ENCODE measurements at places on chromosomes 7 and 10.

DNA sequence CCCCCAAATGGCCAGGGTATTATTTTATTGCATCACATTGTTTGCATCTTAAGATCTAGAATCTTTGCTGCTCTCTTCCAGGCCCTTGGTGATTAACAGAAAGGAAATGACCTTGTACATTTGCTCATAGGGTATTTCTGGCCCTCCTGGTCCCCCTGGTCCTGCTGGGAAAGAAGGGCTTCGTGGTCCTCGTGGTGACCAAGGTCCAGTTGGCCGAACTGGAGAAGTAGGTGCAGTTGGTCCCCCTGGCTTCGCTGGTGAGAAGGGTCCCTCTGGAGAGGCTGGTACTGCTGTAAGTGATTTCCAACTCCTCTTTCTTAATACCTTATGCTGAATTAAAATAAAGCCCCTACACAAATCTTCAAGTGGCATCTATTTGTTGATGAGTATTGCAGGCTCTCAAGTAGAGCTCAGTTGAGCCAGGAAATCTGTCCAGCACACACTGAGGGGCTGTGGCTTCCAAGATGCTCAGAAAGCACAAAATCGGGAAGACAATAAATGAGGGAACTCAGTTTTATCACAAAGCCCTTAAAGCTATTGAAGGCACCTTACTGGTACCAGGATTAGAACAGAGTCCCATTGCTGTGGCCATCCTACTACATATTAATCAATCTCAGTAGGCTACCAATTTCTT is 28.2 kb downstream of the COL1A2 start:
- H3K36me3 ChIP-seq, result no peaks in the 10 kb centered on the region
- no peak for DNase-seq
- H3K27me3 ChIP-seq, result no peaks in the 10 kb centered on the region

GRCh38 chr7:131557652-131558385 is 1.4 kb upstream of the PODXL start:
- H3K4me3 ChIP-seq, result no peak overlapping the region
- peaks cover 28% of the 10 kb centered on the region for H3K4me1 ChIP-seq
- no peaks in the 10 kb centered on the region for H3K36me3 ChIP-seq
- peaks cover 79% of the 10 kb centered on the region for H3K27me3 ChIP-seq
- DNase-seq, result no peak

DNA sequence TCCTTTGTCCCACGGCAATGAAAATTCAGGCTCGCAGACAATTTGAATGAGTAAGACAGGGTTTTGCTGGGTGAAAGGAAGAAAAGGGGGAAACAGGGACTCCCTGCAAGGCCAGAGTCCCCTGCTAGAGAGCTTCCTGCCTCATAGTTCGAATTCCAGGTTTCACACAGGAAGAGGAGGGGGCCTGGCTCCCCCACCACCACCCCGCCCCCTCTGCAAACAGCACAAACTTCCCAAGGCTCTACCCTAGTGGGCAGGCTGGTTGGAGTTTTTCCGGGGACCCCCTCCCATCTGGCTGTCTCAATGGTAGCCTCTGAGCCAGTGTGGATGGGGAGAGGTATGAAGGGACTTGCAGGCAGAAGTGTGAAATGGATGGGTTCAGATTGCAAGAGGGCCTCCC is 57.4 kb upstream of the NEBL start:
- no peaks in the 10 kb centered on the region for H3K36me3 ChIP-seq
- no peaks in the 10 kb centered on the region for H3K27me3 ChIP-seq
- H3K27ac ChIP-seq, result no peak overlapping the region
- H3K4me3 ChIP-seq, result no peak overlapping the region

DNA sequence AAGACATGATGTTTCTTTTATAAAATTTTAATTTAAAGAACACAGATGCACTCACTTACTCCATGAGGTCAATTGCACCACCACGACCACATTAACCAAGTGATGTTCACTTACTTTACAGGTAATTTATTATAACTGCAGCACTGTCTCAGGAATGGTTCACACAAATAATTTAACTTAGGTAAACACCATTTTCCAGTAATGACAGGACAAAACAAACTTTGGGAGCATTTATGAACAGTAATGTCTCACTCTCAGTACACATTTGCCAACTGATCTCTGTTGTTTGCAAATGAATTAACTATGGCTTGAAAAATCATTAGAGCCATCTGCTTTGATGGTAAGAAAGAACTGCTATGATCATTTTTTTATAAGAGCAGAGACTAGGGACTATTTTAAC is 150.4 kb downstream of the ETV1 start:
- no peak overlapping the region for H3K27ac ChIP-seq
- peaks cover 1% of the 10 kb centered on the region for H3K27me3 ChIP-seq
- no peaks in the 10 kb centered on the region for H3K4me1 ChIP-seq

- no peak overlapping the region for H3K4me3 ChIP-seq
- no peak overlapping the region for H3K27ac ChIP-seq
- no peaks in the 10 kb centered on the region for H3K36me3 ChIP-seq
- DNase-seq, result no peak
These were observed 267.0 kb downstream of the PLXNA4 start for GRCh38 chr7:132309102-132309805.

DNA sequence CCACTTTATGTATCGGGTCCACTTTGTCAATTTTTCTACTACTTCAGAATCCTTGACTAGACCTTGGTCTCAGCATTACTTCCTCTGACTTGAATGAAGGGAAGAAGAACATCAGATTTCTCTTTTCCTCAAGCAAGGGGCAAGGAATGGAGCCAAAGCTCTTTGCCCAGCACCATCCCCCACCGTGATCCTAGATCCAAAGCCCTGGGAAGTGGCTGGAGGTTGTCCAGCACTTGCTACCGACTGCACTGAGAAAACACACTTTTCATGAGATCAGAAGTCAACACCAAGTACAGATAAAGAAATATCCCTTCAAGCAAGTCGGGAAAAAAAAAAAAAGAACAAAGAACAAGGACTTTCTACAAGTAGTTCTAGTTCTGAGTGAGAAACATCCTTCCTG is 102.1 kb upstream of the DDC start:
- no peak for DNase-seq
- no peak overlapping the region for H3K4me3 ChIP-seq

DNA sequence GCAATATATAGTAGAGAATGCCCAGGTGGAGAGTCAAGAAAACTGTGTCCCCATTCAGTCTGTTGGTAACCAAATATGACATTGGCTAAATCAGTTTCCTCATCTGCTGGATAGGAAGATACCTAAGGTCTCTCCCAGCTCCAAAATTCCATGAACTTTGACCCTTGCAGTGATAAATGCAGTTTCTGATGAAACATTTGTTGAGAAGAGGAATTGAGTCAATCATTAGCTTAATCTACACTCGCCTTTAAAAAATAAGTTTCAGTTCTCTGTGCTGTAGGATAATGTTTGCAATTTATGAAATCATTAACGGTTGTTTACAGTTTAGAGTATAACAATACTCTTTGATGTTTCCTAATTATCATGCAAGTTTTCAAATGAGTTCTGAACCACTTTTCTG is 38.0 kb upstream of the SLC25A13 start:
- no peaks in the 10 kb centered on the region for H3K36me3 ChIP-seq
- H3K27ac ChIP-seq, result no peak overlapping the region
- no peaks in the 10 kb centered on the region for H3K27me3 ChIP-seq

DNA sequence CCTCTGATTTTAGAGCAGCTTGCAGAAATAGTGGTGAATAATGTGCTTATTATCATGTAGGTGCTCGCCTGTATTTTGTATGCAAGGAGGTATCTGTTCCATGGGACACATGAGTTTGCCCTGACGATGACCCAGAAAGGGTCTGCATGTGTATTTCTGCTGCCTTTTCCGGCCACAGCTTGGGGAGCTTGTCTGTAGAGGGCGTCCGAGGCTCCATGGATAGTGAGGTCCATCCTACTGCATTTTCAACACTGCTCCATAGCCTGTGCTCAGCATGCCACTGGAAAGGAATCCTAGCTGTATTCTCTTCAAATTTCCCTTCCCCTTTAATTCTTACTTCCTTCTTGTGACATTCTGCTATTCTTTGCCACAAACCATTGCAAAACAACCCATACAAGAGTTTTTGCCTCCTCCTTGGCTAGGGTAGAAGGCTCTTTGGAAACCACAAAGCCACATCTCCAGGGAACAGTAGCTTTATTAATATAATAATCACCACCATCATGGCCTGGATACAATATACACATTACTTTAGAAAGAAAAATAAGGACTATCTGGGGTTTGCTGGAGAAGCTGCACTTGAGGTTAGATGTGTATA is 127.7 kb downstream of the DYNC1I1 start:
- H3K4me1 ChIP-seq, result peaks cover 12% of the 10 kb centered on the region
- no peak overlapping the region for H3K27ac ChIP-seq
- peaks cover 58% of the 10 kb centered on the region for H3K27me3 ChIP-seq
- no peaks in the 10 kb centered on the region for H3K36me3 ChIP-seq
- no peak overlapping the region for H3K4me3 ChIP-seq
- DNase-seq, result no peak

DNA sequence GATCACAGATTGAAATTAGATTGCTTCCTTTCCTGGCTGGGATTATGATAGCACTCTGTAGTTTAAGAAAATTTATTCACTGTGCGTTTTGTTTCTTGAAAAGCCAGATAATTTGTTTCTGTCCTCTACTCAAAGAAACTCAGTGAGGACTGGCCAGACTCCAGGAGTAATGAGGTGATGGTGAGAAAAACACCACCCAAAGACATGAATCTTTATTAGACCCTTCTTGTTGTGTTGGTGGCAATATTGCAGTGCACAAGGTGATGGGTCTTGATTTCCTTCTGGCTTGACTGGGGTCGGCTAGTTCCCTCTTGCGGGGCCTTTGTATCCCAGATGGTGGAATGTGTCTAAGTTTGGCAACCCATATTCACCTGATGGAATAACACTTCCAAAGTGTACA is 756.8 kb downstream of the LRMDA start:
- DNase-seq, result no peak
- no peak overlapping the region for H3K27ac ChIP-seq
- H3K36me3 ChIP-seq, result no peaks in the 10 kb centered on the region
- no peak overlapping the region for H3K4me3 ChIP-seq
- no peaks in the 10 kb centered on the region for H3K27me3 ChIP-seq

GRCh38 chr10:9028231-9028630 is 973.7 kb downstream of the GATA3 start:
- DNase-seq, result no peak
- no peaks in the 10 kb centered on the region for H3K4me1 ChIP-seq
- H3K4me3 ChIP-seq, result no peak overlapping the region
- H3K36me3 ChIP-seq, result no peaks in the 10 kb centered on the region
- H3K27me3 ChIP-seq, result no peaks in the 10 kb centered on the region

GRCh38 chr7:25075459-25075858 is 49.6 kb downstream of the CYCS start:
- no peaks in the 10 kb centered on the region for H3K27me3 ChIP-seq
- no peaks in the 10 kb centered on the region for H3K36me3 ChIP-seq
- H3K27ac ChIP-seq, result no peak overlapping the region
- no peak overlapping the region for H3K4me3 ChIP-seq
- no peaks in the 10 kb centered on the region for H3K4me1 ChIP-seq
- DNase-seq, result peak; percentile 24

DNA sequence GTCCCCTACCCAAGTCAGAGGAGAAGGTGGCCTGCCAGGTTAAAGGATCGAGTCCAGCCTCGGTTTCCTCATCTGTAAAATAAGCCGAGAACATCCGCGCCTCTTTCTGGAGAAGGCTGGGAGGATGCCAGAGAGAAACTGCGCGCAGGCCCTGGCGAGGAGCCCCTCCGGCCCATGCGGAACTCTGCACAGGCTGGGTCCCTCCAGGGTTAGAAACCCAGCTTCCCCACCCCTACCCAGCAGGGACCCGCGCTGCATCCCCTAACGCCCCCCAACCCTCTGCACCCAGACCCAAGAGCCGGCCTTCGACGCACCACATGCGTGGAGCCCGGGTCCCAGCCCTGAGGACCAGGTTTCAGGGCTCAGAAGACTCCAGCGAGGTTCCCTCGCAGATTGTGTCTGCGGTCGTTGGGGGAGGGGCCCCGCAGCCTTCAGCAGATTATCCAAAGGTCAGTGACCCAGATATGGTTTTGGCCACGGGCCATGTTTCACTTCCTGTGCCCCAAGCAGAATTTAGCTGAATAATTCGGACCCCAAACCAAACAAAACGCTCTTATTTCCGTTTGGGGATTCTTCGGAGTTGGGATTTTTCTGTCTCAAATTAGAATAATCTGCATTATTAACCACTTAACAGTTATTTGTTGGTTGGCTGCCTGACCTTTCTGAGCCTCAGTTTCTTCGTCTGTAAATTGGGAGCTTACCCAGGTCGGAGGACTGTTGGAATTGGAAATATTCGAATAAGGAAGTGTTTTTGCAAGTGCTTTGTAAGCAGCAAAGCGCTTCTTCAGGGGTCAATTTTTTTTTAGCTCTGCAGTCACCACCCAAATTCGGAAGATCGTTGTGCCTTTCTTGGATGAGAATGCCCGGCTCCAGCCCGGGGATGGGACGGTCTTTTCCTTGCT is 167.7 kb downstream of the UBE2H start:
- H3K4me3 ChIP-seq, result peak overlapping the region; percentile 69
- DNase-seq, result peak; percentile 50
- H3K36me3 ChIP-seq, result no peaks in the 10 kb centered on the region
- H3K4me1 ChIP-seq, result peaks cover 54% of the 10 kb centered on the region
- H3K27me3 ChIP-seq, result peaks cover 66% of the 10 kb centered on the region
- no peak overlapping the region for H3K27ac ChIP-seq

DNA sequence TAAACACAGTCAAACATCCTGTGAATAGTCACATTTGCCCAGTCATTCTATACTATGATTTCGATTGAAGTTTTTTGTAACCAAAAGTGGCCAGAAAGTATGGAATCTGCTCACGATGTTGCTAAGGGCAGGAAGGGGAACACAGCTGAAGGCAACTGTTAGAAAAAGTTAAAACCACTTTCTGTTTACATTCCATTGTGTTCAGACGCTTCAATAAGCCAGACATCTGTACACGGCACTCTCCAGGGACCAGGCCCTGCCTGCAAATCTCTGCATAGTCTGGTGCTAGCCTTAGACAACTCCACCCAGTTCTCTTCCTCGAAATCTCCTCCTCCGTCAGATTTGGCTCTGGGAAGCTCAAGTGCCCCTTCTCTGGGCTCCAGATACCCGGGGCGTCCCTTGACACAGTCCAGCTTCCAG is 17.1 kb upstream of the TMEM120A start:
- no peaks in the 10 kb centered on the region for H3K27me3 ChIP-seq
- peaks cover 4% of the 10 kb centered on the region for H3K36me3 ChIP-seq
- peaks cover 24% of the 10 kb centered on the region for H3K4me1 ChIP-seq
- H3K27ac ChIP-seq, result no peak overlapping the region
- no peak for DNase-seq

DNA sequence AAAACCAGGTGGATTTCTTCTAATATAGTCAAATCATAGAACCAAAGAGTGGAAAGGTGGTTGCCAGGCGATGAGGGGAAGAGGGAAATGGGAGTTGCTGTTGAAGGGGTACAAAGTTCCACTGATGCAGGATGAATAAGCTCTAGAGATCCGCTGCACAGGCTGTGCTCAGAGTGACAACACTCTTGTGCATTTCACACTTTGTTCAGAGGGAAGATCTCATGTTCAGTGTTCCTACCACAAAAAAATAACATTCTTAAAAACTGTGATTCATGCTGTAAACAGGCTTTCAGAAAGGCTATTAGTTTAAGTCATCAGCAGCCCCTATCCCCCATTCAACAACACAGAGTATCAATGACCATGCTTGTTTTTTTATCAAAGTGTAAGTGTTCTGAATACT is 213.8 kb downstream of the COBL start:
- no peaks in the 10 kb centered on the region for H3K4me1 ChIP-seq
- DNase-seq, result no peak
- H3K36me3 ChIP-seq, result no peaks in the 10 kb centered on the region
- no peaks in the 10 kb centered on the region for H3K27me3 ChIP-seq
- H3K27ac ChIP-seq, result no peak overlapping the region

GRCh38 chr7:45890902-45891461 is 2.7 kb downstream of the IGFBP1 start:
- no peak overlapping the region for H3K4me3 ChIP-seq
- H3K36me3 ChIP-seq, result no peaks in the 10 kb centered on the region
- DNase-seq, result no peak
- H3K27me3 ChIP-seq, result peaks cover 46% of the 10 kb centered on the region
- no peaks in the 10 kb centered on the region for H3K4me1 ChIP-seq

Data from CD14-positive monocyte (primary cell).